ENCODE measurements at places on chromosomes 2 and 18.

GRCh38 chr2:38534746-38535403 is 67.9 kb downstream of the HNRNPLL start:
- no peak for DNase-seq

DNA sequence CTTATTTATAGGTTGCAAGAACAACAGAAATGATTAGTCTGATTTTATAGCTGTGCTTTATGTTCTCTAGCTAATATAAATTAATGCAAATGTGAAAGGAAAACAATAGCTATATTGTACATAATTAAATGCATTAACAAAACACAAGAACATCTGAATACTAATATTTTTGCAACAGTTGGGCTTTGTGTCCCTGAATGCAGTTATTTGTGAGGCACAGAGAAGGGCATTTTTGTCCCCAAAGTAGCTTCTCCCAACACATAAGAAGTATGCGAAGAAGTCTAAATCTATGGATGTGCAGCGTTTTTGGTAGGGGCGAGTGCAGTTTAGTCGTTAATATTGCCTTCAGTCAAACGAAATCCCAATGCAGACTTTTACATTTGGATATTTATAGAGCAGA is 110.0 kb downstream of the MBP start:
- DNase-seq: peak; percentile 95

DNA sequence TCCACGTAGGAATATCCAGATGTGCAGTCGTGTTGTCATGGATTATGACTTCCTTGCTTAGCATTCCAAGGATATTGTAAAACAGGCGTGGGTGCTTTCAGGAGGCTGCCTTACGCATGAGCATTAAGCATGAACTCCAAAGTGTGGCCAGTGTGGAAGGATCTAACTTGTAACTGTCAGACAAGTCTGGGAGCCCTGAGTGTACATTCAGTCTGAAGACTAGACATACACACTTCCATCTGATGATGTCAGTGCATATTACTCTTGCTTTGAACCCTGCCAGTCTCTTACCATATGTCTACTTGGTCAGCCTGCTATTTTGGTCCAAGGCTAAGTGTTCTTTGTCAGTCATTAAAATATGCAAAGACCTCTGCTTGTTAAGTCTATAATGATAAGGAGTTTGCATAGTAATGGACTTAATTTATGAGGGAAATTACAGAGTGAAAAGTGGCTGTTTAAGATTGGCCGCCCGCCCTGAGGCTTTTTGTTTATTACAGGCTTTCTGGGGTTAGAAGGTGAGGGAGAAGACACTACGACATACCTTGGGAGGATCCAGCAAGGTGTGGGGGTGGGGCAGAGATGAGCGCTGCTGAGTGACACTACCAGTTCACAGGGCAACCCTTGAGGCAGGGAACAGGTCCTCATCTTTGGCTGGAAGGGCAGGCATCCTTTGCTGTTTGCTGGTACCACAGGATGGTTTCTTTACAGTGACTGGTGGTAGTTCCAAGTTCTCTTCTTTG is 48.3 kb downstream of the CABLES1 start:
- DNase-seq: no peak

DNA sequence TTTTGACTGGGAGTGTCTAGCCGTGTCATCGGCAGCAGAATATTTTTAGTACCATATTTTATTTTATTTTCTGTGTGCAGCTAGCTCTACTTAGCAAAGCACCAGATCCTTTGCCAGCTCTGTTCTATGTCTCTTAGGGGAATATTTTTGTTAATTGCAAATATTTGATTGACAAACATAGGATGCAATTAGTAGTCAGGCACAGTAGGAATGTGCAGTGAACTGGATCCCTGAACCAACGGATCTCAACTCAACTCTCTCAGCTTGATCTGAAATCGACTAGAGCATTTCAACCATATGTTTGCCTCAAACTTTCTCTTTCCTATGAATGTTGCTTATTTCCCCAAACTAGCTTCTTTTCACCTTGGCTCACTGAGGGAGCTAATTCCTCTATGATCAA is 998.0 kb upstream of the FANCL start:
- no peak for DNase-seq

DNA sequence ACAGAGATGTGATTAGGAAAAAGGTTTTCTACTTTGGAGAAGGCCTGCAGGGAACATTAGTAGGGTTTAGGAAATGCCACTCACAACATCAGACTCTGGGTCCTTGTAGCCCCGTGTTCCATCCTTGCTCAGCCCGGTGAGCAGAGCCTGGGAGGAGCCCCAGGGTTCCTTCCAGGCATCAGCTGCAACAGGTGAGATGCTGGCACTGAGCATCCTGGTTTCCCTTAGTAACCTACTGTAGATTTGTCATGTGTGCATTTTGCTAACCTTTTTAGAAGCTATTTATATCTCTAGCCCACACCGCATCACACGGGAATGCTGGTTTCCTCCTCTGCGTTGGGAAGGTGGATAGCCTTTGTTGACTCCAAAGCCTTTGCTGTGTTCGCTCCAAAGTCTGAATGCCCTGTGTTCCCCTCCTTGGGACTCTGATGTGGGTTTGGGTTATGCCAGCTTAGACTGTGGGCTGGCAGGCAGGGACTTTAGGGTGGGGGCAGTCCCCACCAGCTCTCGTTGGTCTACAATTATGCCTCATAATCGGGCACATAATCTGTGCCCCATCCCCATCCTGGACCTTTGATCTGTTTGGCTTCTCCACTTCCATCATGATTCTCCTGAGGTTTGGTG is 69.3 kb downstream of the TMEM247 start:
- DNase-seq: no peak

DNA sequence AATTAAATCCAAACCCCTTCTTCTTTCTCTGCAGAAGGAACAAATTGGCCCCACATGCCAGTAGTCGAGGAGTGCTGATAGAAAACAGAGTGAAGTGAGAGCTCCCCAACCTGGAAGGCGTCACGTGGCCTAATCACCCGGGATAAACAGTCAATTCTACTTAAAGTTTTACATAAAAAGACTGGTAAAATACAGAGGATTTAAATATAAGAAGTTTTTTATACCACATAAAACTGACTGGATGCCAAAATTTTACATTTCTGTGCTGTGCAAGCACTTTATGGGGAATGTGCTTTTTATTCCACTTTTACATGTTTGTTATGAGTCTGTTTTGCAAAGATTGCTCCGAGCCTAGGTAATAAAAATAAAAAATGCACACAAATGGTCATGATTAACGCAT is 1586.8 kb upstream of the ACVR2A start:
- no peak for DNase-seq

- peak; percentile 93 for DNase-seq
Observed at GRCh38 chr2:8678731-8679566, 2.9 kb upstream of the ID2 start.

DNA sequence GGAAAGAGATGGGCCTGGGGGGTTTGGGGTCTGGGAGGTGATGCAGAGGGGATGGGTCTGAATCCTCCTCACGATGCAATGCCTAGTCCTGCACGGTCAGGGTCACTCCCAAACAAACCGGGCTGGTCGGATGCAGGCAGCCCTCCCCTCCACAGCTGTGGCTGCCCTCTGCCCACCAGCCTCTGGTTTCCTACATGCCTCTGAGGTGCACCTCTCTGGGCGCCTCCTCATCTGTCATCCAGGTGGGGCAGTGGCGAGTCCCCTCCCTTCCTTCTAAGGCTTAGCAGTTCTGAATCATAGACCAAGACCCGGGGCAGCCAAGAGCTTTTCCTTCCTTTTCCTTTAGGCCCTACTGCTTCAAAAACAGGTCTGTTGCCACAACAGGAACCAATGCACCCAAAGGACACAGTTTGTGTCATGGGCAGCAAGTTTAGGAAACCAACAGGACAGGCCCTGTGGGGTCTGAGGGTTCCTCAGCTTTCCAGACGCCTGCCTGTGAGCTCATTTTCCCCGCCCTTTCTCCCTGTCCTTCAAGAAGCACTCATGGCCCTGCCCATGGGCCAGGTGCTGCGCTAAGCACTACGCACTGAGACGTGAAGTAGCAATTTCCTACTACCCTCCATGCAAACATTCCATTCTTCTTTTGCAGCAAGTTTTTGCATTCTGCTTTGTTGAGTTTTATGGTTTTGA is 6.5 kb upstream of the MAL start:
- no peak for DNase-seq

- no peak for DNase-seq
Observed at GRCh38 chr2:99975386-99975785, 167.0 kb downstream of the AFF3 start.

- no peak for DNase-seq
Observed at GRCh38 chr2:166013878-166014277, 60.3 kb upstream of the TTC21B start.

GRCh38 chr2:98623657-98624056 is 15.3 kb downstream of the UNC50 start:
- peak; percentile 5 for DNase-seq

- DNase-seq: no peak
Observed at GRCh38 chr18:9362869-9363268, 28.3 kb downstream of the TWSG1 start.

DNA sequence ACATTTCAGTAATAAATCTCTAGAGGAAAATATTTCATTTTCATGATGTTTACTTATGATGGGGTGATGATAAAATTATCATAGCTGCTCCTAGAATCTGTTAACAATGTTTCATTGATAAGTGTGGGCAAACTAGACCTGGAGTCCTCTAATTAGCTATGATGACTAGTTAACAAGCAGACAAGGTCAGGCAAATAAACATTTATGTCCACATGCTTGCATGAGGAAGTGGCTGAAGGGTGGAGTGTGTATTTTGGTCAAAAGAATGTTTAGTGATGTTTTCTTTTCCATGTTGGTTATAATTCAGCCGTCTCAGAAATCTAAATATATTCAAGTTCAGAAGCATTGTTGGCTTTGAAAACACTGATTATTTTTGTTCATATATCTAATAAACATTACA is 99.9 kb upstream of the FN1 start:
- no peak for DNase-seq

GRCh38 chr2:19031642-19032041 is 326.8 kb downstream of the OSR1 start:
- DNase-seq: no peak

DNA sequence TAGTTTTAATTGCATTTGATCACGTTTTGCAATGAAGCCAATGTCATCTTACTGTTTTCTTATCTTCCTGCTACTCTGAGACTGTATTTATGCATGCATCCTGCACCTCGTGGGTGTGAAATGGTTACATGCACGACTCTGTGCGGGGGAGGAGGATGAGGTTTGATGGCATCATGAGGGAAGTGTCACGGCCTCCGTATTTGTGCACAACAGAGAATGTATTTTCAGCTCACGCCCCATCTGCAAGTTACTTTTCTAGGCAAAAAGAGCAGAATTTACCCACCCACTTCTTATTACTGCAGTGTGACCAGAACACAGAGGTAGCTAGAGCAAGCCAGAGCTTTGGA is 145.1 kb downstream of the TDRD15 start:
- no peak for DNase-seq

DNA sequence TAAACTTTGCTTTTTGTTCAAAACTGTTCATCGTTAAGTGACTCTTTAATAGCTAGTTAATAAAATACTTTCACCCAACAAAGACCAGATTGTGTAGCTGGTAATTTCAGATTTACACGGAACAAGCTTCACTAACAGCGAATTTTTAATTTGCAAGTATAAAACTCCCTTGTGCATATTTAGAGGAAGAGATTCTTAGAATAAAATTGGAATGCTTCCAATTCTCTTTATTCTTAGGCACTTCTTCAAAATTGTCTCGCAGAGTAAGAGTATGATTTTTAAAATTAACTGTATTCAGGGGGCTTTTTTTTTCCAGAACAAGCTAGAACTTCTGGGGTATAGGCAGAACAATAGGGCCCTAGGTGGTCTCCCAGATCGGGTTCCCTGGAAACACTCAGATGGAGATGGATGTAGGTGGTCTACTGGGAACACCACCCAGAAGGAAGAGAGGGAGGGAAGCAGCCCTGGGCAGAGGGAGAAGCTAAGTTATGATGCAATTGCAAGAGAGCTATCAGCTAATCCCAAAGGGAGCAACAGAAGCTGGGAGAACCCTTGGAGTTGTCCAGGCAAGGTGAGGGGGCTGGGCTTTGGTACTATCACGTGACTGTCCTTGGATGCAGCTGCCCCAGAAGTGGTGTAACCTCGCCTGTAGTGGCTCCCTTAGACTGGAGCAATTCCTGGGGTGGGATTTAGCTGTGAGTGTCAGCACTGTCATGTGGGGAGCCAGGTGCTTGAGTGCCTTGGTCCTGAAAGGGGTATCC is 151.7 kb upstream of the ASB18 start:
- DNase-seq: no peak

DNA sequence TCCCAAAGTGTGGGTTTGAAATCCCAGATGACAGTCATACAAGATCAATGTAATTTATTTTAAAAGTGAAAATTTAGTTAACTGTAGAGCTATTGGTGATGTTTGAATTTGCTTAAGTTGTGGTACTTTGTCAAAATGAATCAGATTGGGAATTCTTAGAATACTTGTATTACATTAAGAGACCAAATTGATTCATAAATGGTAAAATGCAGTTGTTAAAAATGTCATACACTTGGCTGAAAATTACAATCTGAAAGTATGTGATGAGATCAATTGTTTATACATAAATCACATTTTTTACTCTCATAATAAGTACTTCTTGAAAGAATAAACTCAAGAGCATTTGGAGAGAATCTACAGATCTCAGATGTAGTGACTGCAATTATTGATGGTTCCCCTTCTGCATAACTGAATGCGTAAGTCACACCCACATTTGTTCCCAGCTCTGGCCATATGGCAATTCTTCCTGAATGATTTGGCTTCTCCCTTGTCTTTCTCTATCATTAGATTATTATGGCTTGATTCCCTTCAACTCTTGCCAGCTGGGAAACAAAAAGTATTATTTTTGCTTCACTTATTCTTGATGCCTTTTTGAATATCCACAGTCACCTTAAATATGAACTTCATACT is 558.5 kb downstream of the CPS1 start:
- no peak for DNase-seq

DNA sequence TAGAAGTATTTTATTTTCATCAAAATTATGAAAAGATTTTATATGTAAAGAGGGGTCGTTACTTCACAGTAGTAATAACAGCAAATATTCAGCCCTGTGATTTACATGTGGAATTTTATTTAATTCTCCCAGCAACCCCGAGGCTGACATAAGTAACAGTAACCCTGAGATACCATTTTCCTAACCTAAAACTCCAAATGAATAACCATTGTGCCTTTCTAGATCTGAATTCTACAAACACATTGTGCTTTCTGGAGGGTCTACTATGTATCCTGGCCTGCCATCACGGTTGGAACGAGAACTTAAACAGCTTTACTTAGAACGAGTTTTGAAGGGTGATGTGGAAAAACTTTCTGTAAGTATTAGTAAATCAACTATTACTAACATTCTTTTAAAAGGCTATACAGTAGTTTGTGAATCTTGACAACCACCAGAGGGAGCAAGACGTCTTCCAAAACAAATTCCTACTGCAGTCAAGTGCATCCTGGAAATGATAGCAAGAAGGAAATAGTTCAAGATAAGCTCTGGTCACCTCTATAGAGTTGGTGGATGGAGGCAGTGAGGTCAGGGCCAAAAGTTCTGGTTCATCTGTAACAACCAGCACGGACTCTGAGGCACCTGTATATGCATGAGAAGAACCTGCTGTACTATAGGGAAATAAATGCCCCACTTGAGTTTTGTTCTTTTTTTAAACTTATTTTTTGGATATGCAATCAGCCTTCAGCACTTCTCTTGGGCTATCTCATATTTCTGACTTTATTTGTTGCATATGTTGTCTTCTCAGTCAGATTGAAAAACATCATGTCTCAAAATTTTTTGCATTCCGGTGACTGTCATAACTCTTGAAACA is 37.4 kb downstream of the ACTR2 start:
- peak; percentile 74 for DNase-seq

- DNase-seq: no peak
Observed at GRCh38 chr2:6914828-6915227, 2.4 kb upstream of the RNF144A start.
